Putamen (tissue), 1 donor: ENCODE measurements at places on chromosomes 16 and 17.
A peak's percentile ranks its signal among the peaks of the same experiment; 100 is the strongest.

- DNase-seq, result no peak
Observed at GRCh38 chr17:30267625-30268024, 24.1 kb downstream of the BLMH start.

- DNase-seq, result peak; percentile 50
Observed at GRCh38 chr16:89602273-89602951, 11.0 kb upstream of the DPEP1 start.

- no peak for DNase-seq
Observed at GRCh38 chr16:79195938-79196337, 404.6 kb downstream of the MAF start.

GRCh38 chr16:1433263-1433560 lies 2.3 kb downstream of the PERCC1 start:
- DNase-seq, result no peak

DNA sequence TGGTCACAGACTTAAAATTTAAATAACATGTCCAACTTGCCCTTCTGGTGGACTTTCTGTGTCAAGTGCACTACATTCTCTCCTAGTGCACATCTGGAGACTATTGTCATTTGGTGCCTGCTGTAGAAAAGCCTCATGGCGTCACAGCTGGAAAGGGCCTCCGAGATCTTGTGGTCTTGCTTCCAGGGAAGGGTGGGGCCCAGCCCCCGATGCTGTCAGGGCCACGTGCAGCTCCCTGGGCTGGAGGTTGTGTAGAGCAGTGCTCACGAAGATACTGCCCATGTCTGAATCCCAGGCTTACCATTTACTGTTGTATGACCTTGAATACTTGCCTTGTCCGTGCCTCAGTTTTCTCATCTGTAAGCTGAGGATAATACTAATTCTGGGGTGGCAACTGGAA lies 6.8 kb upstream of the MPRIP start:
- no peak for DNase-seq

DNA sequence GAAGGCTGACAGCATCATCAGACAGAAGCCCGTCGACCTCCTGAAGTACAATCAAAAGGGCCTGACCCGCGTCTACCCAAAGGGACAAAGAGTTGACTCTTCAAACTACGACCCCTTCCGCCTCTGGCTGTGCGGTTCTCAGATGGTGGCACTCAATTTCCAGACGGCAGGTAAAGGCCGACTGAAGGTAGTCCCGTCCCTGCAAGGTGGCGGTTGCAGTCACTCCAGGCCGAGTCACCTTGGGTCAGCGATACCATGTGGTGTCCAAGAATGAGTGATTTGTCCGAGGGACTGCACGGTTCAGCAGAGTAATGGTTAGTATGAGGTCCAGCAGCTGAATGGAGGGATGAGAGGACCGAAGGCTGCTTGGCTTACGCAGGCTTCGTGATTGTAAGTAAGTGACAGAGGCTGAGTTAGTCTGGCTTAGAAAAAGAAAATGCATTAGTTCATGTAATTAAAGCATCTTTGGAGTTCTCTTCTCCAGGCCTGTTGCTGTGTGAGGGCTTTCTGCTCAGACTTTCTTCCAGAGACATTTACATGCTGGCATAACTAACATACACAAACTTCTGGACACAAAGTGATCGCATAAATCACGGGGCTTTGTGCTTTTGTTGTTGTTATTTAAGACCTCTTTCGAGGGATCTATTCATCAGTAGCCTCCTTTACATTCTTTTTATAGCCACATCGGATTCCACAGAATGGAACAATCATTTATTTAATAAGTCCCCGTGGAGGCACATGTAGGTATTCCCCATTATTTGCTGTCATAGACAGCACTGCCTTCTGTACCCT lies 74.9 kb downstream of the SDR42E1 start:
- no peak for DNase-seq

- DNase-seq, result no peak
Observed at GRCh38 chr17:46814446-46814845, 4.0 kb downstream of the WNT3 start.
